ENCODE measurements at places on chromosomes 7 and 10.

- no peak for DNase-seq
Measured at GRCh38 chr7:98536803-98537202, 80.3 kb upstream of the NPTX2 start.

DNA sequence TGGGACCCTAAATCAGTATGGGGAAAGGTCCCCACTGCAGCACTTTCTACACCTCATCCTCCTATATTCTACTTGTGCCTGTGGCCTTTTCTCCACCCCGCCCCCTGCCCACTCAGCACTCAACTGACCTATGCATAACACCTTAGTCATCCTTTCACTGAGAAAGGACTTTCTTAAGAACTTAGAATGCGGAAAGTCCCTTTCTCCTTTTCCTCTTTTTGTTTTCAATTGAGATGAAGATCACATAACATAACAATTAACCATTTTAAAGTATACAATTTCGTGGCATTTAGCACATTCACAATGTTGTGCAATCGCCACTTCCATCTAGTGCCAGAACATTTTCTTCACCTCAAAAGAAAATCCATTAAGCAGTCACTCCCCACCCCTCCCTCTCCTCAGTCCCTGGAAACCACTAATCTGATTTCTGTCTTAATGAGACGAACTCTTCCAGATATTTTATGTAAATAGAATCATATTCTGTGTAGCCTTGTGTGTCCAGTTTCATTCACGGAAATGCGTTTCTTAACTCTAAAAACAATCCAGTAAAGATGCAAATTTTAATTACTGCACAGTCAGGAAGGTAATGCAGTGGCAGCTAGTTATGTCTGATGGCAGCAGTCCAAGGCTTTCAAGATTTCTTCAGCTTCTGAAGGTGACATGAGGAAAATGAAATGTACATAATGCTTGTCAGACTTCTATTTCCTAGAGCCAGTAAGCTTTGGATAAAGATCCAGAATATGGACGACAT is 41.7 kb downstream of the FAS start:
- DNase-seq = no peak

- DNase-seq = no peak
Measured at GRCh38 chr7:57443567-57443966, 6.4 kb upstream of the ZNF716 start.

DNA sequence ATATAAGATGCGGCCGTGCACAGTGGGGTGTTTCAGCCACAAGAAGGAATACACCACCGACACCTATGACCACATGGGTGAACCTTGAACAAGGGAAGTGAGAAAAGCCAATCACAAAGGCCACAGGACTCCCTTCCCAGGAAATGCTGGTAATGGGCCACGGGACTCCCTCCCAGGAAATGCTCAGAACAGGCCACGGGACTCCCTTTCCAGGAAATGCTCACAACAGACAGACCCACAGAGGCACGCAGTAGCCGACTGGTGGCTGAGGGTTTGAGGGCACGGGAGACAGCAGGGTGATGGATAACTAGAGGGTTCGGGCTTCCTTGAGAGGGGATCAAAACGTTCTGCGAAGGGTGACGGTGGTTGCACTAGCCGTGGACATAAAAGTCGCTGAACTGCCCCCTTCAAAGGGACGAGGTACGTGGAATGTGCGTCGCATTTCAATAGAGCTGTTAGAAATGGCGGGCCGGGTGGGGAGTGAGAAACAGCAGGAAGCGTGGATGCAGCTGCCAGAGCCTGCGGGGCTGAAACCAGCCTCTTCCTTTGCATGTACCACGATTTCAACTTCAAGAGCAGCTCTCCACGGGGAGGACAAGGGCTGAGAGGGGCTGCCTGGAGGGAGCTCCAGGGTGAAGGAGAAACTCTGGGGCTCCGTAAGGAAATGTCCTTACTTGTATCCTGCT is 274.0 kb downstream of the ELFN1 start:
- no peak for DNase-seq

GRCh38 chr10:22630234-22631174 is 83.9 kb downstream of the PIP4K2A start:
- DNase-seq = no peak

- no peak for DNase-seq
Measured at GRCh38 chr7:23072048-23072447, 33.5 kb upstream of the KLHL7 start.

DNA sequence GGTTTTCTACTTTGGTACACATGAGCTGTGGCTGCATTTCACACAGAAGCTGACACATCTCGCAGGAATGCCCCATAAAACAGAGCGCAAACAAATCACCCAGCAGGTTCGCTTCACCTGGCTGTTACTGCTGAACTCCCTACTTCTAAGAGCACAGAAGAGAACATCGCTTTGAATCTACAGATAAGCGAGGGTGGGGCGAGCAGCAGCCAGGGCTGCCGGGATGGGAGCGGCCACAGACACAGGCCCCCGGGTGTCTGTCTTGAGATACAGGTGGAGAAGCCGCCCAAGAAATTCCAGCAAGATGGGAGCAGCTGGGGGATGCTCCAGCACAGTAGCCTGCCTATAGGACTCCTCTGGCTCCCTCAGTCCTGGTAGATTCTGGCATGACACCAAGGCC is 27.4 kb downstream of the OGDHL start:
- DNase-seq = no peak

DNA sequence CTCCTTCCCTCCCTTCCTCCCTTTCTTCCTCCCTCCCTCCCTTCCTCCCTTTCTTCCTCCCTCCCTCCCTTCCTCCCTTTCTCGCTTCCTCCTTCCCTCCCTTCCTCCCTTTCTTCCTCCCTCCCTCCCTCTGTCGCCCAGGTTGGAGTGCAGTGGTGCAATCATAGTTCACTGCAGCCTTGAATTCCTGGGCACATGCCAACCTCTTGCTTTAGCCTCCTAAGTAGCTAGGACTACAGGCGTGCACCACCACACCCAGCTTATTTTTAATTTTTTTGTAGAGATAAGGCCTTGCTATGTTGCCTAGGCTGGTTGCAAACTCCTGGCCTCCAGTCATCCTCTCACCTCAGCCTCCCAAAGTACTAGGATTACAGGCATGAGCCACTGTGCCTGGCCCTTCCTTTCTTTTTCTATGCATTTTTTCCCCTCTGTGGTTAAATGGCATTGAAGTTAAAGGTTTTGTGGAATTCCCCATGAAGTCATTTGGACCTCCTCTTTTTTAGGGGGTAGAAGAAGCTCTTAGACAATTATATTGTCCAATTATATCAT is 9.6 kb downstream of the KLHDC10 start:
- no peak for DNase-seq

DNA sequence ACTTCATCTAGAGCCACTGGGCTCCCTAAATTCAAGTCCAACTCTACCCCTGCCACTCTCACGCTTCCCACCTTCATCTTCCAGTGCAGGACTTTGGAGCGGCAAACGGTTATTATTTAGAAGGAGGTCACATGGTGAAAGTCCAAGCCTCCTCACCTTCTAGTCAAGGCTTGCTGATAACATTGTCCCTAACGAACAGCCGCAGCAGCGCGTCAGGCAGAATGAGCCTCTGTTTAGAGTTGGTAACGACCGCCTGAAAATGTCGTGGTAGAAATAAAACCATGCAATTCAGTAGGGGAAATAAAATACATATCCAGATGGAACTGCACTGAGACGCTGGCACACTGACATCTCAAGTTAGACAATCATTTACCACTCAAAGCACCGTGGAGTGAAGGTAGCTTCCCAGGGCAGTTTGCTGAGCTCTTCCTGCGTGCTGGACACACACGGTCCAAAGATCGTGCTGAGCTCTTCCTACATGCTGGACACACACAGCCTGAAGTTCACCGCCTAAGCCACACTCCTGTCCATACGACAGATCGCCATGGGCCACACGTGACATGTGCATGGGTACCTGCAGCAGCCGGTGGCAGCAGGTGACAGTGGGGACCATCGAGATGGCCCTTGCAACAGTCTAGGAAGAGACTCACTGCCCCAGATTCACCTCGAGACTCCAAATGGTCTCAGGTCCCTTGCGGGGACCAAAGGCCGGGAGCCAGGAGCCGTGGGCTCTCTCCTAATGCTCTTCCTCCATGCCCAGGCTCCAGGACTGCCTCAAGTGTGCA is 323.5 kb downstream of the PTPRN2 start:
- no peak for DNase-seq

DNA sequence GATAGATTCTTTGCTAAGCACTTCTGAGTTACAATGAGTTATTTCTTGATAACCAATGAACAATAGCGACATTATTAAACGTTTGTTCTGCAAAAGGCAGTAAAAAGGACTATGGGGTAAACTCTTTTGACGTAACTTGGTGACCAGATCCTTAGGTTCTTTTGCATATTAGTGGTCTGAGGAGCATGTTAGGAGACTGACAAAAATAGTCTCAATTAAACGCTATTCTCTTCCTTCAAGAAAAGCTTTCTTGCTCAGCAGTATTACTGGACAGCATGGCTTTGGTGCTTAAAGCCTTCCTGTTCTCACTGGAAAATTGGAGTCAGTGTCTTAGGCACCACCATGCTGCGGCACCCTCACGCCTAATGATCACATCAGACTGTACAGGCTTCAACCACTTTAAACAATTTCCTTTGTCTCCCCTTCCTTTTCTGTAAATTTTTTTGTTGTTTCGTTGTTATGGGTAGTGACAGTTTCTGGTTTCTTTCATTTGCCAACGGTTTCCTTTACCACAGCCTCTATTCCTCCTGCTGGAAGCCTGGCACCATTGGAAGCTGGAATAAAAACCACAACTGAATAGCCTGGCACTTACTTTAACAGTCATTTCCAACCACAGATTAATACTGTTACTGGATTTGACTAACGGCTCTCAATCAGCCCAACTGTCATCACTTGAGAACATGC is 49.2 kb upstream of the FAM133B start:
- no peak for DNase-seq

DNA sequence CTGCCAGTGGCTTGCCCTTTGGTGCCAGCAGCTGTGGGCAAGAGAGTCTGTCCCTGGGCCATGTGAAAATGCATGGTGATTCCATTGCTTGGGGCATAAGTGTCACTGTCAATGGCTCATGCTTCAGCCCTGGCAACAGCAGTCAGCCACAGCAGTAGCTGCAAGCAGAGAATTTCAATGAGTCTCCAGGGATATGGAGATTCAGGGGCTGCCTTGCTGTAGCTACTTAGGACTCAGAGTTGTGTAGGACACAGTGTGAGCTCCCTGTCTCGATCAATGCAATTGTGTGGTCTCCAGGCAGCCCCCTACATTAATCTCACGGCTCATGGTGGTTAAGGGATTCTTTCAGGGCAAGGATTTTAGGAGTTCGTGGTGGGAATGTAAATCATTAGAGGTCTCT is 126.3 kb upstream of the STARD3NL start:
- no peak for DNase-seq

DNA sequence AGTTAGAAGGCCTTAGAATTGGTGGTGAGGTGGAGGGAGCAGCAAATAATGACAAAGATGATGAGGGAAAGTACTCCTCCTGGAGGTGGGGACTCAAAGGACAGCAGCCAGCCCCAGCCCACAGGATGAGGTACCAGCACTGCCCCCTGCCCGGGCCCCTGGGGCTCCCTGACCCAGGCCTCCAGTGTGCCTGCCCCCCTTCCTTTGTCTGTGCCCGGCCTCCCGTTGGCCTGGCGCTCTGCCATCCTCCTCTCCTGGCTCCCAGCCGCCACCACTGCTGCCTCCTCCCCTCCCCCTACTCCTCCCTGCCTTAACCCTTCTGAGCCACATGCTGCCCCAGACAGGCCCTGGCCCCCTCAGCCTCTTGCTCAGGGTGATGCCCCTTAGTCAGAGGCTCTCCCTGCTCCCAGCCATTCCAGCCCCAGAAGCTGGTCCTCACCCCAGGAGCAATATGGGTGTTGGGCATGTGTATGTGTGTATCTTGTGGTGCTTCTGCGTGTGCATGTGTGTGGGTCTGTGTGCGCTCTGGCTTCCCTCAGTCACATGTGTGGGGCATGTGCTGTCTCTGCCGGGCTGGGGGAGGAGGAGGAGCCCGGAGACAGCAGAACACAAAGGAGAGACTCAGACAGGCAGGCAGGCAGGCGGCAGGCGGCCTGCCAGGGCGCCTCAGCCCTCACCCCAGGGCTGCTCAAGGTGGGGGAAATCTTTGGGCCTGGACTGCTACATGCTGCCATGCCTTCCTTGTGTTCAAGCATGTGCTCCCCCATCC is 2.6 kb downstream of the LDB1 start:
- peak; percentile 66 for DNase-seq

GRCh38 chr10:24453404-24453830 is 244.5 kb downstream of the KIAA1217 start:
- no peak for DNase-seq

- no peak for DNase-seq
Measured at GRCh38 chr10:95467162-95467599, 94.0 kb downstream of the SORBS1 start.

DNA sequence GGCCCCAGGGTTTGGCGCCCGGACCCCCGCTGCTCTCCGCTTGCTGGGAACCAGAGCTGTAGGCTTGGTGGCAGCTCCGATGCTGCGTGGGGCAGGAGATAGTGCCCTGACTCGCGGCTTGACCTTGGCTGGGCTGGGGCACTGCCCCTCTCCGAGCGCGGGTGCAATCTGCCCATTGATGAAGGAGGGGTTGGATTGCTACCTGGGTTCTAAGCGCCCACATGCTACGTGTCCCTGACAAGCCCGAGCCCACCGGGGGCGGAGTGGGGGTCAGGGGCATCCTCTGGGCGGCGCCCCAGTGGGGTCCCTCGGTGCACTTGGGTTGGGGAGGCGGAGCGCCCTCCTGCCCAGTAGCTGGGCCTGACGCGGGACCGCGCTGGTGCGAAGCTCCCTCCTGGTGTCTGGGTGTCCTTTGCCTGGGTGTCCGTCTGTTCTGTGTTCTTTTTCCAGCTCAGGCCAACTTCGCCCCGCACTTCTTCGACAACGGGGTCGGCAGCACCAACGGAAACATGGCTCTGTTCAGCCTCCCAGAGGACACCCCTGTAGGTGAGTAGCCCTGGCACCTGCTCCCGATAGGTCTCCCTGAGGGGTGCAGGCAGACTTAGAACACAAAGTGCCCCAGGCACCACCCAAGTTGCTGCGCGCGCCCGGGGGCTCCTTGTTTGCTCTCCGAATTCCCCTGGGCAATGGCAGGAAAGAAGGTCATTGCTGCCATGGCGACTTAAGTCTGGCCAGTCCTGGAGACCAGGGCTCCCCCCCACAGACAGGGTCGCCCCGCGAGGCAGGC is 900 bp downstream of the CDHR1 start:
- no peak for DNase-seq

DNA sequence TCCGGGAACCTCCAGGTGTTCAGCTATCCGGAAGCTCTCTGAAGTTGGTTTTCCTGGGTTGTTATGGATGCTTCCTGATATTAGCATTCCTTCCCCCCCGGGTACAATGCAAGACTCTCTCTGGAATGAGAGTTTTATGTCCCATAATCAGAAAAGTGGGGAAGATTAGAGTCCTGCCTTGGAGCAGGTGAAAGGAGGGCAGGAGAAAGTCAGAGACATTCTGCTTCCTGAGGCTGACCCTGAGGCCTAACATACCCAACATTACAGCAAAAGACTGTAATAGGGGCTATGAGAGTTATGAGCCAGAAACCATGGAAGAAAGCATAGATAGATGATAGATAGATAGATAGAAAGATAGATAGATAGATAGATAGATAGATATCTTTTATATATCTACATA is 36.9 kb downstream of the PRPS1L1 start:
- no peak for DNase-seq

GRCh38 chr10:21257919-21258318 is 267.6 kb downstream of the SKIDA1 start:
- no peak for DNase-seq

GRCh38 chr10:47187592-47187991 is 112.4 kb upstream of the GDF10 start:
- no peak for DNase-seq
